ENCODE measurements at places on chromosomes 1 and 21.

GRCh38 chr1:1599030-1599934 is 653 bp downstream of the FNDC10 start:
- no peak for DNase-seq

GRCh38 chr1:171898941-171899340 is 57.6 kb downstream of the DNM3 start:
- DNase-seq, result no peak

DNA sequence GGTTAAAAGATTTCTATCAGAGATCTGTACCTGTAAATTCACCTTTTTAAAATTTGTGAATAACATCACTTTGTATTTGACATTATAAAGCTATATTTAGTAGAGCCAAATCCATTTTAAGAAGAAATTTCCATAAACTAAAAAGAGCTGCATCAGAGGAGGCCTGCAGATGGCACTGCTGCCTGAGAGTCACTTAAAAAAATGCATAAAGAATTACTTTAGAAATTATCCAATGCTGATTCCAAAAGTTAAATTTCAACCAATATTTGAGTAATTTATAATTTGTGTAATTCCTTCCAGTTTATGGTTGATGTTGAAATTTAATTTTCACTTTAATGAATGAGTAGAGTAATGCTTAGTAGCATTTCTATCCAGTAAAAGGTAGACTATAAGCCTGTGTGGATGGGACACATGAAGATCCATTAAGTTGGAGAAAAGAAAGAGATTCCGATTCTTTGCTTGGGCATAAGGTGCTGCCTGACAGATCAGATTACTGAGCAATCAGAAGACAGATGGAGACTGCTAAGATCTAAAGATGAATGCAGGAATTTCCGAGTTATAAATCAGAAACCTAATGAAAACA is 20.7 kb upstream of the RPE65 start:
- no peak for DNase-seq

- no peak for DNase-seq
Measured at GRCh38 chr1:20730690-20731056, 1.8 kb downstream of the SH2D5 start.

GRCh38 chr1:82462366-82462765 is 661.6 kb downstream of the ADGRL2 start:
- no peak for DNase-seq

DNA sequence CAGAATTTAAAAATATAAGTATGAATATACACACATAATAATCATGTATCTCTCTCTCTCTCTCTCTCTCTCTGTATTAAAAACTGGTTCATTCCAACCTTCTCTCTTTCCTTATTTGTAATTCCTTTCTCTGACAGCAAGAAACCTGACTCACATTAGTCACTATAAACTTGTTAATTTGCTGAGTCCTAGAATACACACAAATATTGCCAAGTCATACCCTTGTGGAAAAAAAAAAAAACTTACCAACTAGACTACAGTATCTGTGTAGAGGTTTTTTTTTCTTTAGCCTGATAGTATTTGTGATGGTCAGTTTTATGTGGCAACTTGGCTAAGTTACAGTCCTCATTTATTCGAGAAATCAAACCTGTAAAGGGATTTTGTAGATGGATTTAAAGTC is 26.3 kb upstream of the NHLH2 start:
- DNase-seq, result no peak

GRCh38 chr1:168583571-168583970 is 7.2 kb downstream of the XCL1 start:
- no peak for DNase-seq

DNA sequence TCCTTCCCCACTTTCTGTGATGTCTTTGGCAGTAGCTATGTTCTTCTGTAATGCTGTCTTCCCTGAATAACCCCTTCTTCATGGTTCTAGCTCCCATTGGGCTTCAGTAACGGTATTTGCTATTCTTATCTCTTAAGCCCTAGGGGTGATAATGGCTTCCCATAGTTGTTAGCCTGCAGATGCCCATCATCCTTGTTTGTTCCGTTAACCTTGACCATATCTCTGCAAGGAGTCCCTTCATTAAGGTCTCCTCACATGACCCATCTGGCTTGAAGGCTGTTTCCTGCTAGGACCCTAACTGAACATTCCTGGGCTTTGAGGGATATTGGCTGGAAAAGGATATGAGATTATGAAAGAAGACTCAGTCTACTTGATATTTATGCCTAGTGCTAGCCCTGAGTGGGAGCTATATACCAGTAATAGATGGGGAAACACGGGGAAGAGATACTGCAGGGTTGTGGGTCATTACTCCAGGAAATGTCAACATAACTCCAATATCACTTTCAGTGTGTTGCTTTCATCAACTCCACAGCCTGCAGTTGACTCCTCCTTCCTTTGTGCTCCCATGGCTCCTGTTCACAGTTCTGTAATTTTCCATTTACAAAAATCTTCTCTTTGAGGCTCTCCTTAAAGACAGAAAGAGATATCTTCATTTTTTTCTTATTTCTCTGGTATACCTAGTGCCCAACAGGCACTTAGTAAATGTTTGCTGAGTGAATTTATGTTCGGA is 2.5 kb downstream of the MR1 start:
- no peak for DNase-seq

DNA sequence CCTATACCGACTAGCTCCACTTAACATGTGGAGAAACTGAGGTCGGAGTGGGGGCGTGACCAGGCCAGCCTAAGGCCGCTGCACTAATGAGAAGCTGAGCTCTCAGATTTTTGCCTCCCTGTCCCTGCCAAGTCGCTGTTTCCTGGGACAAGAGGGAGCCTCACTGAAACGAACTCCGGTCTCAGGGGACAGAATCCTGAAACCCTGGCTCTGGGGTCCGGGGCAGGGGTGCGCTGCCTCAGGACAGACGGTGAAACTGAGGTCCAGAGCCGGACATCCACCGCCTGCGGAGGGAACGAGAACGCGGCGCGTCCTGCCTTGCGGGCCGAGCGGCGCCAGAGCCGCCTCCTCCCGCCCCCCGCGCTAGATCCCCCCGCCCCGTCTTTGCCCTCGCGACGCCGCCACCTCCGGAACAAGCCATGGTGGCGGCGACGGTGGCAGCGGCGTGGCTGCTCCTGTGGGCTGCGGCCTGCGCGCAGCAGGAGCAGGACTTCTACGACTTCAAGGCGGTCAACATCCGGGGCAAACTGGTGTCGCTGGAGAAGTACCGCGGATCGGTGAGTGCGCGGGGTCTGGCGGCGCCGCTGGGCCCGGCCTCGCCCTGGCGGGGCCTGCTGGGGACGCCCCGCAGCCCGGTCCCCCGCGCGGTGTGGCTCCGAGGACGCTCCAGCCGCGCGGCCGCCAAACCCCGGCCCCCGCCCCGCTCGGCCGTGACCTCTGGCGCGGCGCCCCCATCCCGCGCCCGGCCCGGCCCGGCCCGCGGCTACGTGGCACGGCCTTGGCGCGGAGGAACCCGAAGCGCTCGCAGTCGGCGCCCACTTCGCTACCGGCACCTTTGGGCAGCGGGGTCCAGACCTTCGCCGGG is at the start of gene GPX7:
Gene GPX7, plus strand, starts transcription at position 381 of the 865 bp plus-strand sequence. Its CDS starts 39 bp downstream, at position 420.
- peak; percentile 49 for DNase-seq

- no peak for DNase-seq
Measured at GRCh38 chr1:8497210-8497819, 179.4 kb downstream of the SLC45A1 start.

DNA sequence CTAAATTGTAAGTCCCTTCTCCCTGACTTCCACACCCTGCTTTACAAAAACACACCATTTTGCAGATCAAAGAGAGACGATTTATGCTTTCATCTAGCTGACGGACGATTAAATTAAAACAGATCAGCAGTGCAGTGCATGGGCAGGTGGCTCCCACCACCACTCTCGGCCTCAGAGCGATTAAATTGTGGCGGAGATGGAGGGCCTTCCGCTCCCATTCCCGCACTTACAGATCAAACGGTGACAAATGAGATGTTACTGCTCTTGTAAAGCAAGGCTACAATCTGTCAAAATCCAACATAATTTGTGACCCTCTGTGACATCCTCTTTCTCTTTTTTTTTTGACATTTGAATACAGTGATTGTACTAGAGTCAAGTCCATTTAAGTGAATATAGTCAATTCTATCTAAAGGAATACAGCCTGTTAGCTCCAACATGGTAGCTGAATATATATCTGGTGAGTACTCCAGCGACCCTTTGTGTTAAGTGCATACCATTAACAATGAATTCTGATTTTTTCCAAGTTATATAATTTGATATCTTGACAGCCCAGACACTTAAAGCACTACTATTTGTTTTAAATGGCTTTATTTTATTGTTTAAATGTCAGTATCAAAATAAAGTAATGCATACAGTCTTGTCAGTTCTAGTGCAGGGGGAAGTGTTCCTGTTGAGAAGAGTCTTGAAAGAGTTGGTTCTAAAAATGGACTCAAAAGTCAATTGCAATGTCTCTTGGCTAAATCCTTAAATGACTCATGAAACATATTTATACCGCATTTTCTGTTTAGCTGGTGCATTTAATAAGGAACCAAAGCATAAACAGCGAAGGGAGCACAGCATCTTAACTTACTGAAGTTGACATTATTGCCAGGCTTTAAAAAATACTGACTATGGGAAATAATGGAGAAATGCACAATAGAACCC is 109.0 kb downstream of the ESRRG start:
- no peak for DNase-seq

DNA sequence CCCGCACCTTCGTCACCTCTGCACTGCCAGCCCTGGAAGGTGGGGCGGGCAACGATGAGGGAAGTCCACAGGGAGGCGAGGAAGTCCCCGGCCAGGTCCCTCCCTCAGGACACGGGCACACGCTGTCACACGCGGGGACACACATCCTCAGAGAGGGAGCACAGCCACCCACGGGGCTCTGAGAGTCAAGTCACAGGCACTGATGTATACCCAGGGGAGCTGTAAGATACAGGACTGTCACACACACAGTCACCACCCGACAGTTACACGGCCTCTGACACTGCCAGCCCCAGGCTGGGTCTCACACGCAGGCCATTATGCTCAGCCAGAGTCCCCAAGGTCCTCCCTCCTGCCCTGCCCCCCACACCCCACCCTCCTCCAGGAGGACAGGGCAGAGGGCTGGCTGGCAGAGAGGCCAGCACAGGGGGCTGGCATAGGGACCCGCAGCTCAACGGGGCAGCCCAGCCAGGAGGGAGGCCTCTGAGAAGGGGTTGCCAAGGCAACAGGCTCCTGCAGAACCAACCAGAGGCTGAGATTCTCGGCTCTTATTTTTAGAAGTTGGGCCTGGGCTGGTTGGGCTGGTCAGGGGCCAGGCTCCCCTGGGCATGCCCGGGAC is 17.7 kb upstream of the ADGRB2 start:
- no peak for DNase-seq

- DNase-seq, result no peak
Measured at GRCh38 chr21:26840912-26841311, 4.3 kb downstream of the ADAMTS1 start.

GRCh38 chr1:23561076-23561812 is 1.9 kb upstream of the ID3 start:
- DNase-seq, result no peak

- DNase-seq, result peak; percentile 83
Measured at GRCh38 chr1:33055210-33056008, 18.7 kb upstream of the AK2 start.

DNA sequence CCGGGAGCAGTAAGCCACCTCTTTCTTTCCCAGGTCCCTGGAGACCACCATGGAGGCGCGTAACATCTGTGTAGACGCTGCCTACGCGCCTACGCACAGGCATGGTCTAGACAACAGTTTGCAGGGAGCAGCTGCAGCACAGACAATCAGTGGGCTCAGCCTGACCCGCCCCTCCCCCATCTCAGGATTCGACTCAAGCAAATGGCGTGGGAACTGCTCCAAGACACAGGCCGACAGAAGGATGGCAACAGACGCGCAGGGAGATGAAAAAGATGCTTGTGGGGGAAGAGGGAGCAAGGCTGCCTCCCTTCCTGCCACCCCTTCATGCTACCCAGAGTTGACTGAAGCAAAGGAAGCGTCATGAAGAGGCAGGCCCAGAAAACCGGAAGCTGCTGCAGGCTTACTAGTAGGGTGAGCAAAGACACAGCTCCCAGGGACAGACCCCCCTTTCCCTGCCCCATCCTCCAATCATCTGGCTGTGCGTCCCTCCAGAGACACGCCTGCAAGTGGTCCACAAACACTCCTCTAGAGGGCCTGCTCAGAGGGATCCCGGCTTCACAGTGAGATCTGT is 19.5 kb downstream of the STK40 start:
- no peak for DNase-seq

- DNase-seq, result no peak
Measured at GRCh38 chr1:7898962-7899361, 41.7 kb downstream of the TNFRSF9 start.

- DNase-seq, result no peak
Measured at GRCh38 chr1:197911111-197911856, 5.9 kb upstream of the LHX9 start.

GRCh38 chr1:23478896-23479665 is 4.9 kb downstream of the ASAP3 start:
- DNase-seq, result peak; percentile 98

DNA sequence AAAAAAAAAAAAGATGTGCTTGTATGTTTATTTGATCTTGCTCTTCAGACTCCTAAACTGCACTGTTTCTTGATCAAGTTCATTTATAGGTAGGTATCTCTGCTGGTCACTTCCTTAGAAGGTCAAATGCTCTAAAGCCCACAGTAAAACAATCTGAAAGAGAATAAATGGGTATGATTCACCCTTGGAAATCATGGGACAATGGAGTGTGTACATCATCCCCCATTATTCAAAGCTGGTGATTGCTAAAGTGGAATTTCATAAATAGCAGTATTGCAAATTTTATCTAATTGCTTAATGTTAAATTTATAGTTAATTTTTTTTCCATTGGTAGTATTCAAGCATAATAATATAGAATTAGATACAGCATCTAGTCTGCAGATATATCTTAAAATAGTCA is 53.4 kb downstream of the MIER1 start:
- DNase-seq, result no peak

GRCh38 chr21:44271558-44272283 is 10.0 kb upstream of the DNMT3L start:
- DNase-seq, result no peak

- no peak for DNase-seq
Measured at GRCh38 chr21:43351501-43352153, 75.3 kb downstream of the SIK1 start.

DNA sequence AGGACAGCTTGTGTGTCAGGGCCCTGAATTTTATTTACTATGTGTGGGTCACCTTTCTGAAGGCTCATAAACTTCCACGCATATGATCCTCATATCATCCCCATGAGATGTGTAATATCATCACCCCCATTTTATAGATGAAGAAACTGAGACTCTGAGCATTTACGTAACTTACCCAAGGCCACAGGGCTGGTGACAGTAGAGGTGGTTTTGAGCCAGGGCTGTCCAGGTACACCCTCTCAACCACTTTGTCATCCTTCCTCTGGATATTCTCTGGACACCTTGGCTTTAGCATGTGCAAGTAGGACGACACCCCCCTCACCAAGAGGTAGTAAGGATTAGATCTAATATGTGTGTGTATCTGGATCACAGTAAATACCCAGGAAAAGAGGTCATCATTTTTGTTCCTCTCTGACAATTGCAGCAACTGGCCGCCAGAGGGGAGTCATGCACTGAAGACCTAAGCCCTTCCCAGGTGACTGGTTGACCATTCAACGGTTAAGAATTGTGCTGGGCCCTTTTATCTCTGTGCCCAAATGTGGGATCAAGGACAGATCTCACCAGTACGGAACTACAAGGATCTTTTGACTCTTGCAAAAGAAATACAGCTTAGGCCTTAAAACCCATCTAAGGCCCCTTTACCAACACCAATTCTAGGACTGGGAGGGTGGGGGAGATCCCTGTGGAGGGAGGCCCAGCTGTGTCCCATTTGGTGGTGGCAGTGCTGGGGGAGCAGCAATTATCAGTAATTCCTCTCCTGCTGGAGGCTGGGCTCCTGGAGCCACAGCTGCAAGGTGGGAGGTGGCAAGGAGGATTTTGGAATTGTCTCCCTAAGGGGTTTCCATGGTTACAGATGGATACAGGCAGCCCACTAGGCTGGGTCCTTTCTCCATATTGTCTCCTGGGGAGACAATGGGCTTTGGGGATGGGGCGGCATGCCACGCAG is 13.7 kb upstream of the E2F2 start:
- peak; percentile 77 for DNase-seq
